AG08395 (cell line): ENCODE measurements at places on chromosomes 2 and 18.

DNA sequence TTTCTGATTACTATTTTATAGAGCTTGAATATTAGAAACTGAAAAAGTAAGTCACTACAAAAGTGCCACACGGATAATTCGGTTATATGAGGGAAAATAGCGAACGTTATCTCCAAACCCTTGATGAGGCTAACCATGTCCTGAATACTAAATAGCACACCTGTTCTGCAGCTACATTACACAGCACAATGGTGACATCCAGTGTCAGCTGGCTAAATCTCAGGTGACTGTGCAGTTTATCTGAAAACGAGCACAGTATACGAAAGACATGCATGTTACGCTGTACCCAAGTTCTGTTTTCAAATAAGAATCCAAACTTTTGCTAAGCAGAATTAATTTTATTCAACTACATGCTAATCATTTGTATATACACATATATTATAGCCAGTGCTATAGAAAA is 9.0 kb downstream of the CCDC68 start:
- no peak for DNase-seq

- no peak for DNase-seq
Measured at GRCh38 chr2:182705761-182706160, 10.3 kb upstream of the DNAJC10 start.

DNA sequence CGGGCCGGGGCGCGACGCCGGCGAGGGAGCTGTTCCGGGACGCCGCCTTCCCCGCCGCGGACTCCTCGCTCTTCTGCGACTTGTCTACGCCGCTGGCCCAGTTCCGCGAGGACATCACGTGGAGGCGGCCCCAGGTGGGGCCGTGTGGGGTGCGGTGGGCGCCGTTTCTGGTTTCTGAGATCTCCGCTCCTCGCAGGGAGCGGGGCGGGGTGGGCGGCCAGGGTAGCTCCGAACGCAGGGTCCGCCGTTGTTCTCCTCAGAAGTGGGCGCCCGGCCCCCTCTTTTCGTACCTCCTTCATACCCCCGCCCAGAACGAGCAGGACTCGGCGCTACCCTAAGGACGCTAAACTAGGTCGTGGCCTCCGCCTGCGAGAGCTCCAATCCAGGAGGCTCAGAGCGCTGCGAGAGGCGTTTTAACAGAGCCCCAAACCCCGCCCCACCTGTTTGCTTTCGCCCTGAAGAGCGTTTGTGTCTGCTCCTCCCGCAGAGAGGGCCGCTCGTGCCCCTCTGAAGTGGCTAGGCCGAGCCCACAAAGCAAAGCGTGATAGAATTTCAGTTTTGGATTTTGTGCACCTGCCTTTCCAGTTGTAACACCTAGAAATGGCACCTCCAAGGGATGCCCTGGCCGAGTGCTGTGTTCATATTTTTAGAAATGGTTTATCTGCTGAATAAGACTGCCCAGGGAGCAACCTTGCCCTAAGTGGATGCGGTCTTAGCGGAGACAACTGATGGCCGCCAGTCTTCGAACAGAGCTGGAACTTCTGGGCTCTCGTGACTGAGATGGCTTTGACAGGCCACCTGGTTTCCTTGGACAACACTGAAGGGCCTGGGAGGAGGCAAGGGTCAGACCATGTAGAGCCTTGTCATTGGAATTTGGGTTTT is 626 bp downstream of the CAPN10 start:
- DNase-seq, result no peak

DNA sequence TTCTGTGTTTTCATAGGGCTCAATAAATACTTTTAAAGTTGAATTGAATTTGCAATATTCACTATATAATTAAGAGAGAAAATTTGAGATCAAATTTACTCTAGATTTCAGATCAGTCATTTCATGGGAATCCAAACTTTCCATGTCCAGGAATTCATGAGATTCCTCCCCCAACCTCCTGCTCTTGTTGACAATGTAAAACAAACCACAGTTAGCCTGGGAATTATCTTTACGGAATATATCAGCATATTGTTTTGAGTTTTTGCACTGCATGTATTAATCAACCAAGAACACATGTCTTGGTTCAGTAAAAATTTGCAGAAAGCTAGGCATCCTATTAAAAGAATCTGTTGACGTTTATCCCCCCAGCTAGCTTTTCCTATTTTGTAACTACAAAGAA is 42.3 kb downstream of the CYP1B1 start:
- DNase-seq, result no peak

- DNase-seq, result peak; percentile 74
Measured at GRCh38 chr2:24304098-24304497, 56.2 kb downstream of the ITSN2 start.

- peak; percentile 34 for DNase-seq
Measured at GRCh38 chr2:238425979-238426567, 654 bp upstream of the ASB1 start.
